A673 (cell line): ENCODE measurements at places on chromosomes 2 and 18. TPM values are rescaled to one million over a fixed set of nuclear protein-coding genes. Genes with fewer than 3 reads are reported as not detected.

DNA sequence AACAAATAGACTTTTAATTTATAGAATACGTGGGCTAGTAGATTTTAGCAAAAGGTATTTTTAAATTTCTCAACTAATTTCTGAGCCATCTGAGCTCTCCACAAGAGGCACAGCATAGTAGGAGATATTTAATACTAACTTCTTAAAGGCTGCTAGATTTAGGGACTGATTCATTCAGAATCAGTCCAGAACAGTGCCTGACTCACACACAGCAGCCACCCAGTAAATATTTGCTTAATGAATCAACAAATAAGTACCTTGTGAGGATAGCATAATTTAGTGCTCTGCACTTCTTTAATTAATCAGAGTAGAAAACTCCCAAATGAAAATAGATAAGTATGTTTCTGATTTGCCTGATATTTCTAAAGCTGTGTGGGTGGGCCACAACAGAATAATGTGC is 35.6 kb upstream of the SYT4 start:
- no peak overlapping the region for H3K27ac ChIP-seq
- H3K4me3 ChIP-seq, result no peak overlapping the region
- no peaks in the 10 kb centered on the region for H3K27me3 ChIP-seq
- DNase-seq, result no peak
- H3K36me3 ChIP-seq, result no peaks in the 10 kb centered on the region
- no peaks in the 10 kb centered on the region for H3K4me1 ChIP-seq

DNA sequence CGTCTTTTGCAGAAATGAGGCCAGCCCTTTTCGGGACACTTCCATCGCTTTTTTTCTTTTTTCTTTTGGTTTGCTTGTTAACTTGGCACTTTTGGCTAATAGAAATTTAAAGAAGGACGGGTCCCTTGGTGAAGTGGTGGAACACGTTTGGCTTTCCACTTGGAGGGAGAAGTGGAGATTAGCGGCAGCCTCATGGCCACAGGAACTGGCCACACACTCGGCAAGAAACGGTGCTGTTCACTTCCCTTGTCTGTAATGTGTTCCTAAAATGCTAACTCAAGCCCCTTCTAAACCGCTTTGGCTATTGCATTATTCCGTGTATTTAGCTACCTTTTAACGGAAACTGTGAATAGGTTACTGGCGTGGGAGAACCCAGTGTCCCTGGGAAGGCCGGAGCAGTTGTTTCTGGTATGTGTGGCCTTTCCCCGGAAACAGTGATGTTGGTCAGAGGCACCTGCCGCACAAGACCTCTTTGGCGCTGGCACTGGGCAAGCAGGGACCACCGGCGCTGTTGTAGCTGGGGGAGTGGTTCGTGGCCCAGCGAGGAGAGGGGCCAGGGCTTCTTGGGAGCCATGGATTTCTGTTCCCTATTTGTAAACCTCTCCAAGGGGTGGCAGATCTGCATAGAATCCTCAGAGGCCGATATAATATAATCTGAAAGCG is 981 bp downstream of the RAMP1 start:
- peak overlapping the region; percentile 55 for H3K4me3 ChIP-seq
- H3K27me3 ChIP-seq, result no peaks in the 10 kb centered on the region
- DNase-seq, result no peak
- no peaks in the 10 kb centered on the region for H3K36me3 ChIP-seq
- no peak overlapping the region for H3K27ac ChIP-seq
- H3K4me1 ChIP-seq, result peaks cover 4% of the 10 kb centered on the region

- H3K27me3 ChIP-seq, result no peaks in the 10 kb centered on the region
- H3K4me1 ChIP-seq, result no peaks in the 10 kb centered on the region
- H3K27ac ChIP-seq, result no peak overlapping the region
- no peaks in the 10 kb centered on the region for H3K36me3 ChIP-seq
- no peak for DNase-seq
- H3K4me3 ChIP-seq, result no peak overlapping the region
Measured at GRCh38 chr2:196635156-196635555, 4.4 kb upstream of the CCDC150 start.

- H3K36me3 ChIP-seq, result no peaks in the 10 kb centered on the region
- no peaks in the 10 kb centered on the region for H3K4me1 ChIP-seq
- no peak overlapping the region for H3K27ac ChIP-seq
- DNase-seq, result no peak
- no peaks in the 10 kb centered on the region for H3K27me3 ChIP-seq
Measured at GRCh38 chr2:205375461-205376448, 306.5 kb upstream of the NRP2 start.

DNA sequence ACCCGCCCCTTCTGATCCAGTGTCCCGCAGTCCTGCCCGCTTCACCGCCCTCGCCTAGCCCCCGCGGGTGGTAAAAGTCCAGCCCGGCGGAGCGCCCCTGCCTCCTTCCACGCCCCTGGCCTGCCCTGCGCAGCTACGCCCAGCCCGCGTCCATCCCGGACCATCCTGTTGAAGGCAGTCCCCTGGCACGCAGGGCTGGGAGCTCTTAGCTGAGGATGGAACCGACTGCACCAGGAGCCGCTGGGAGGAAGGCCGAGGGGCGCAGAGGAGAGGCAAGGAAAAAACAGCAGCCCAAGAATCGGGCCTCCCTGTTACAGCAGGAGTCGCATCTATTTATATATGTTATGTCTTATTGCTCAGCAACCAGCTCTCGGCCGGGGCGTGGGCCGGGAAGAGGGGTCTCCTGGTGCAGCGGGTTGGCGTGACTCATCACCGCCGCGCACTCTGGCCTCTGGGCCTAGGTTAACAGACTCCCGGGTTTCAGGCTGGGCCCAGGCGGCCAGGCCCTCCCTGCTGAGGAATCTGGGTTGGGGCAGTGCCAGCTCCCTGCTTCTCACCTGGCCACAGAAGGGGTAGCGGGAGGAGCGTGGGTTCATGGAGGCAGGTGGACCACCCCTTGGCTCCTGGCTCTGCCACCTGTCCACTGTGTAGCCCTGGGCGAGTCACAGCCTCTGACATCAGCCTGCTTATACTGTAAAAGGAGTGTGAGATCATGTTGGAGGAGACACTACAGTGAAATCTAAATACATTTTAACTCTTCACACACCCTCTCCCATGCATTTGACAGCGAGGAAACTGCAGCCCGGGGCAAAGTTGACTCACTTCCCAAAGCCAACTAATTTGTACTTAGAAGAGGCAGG is 13.4 kb upstream of the MAP3K2 start:
- DNase-seq, result no peak
- H3K4me3 ChIP-seq, result no peak overlapping the region
- no peaks in the 10 kb centered on the region for H3K36me3 ChIP-seq
- H3K27ac ChIP-seq, result no peak overlapping the region
- no peaks in the 10 kb centered on the region for H3K27me3 ChIP-seq

- no peak overlapping the region for H3K4me3 ChIP-seq
- H3K4me1 ChIP-seq, result no peaks in the 10 kb centered on the region
- peaks cover 29% of the 10 kb centered on the region for H3K36me3 ChIP-seq
- H3K27ac ChIP-seq, result no peak overlapping the region
- no peak for DNase-seq
Measured at GRCh38 chr2:99420031-99420430, 69.8 kb downstream of the REV1 start.

SKOR2 gene
- not detected in 2 replicates for total RNA-seq

GNLY gene
- not detected in 2 replicates for total RNA-seq

KIAA2012 gene
- 0.13 TPM in 1 of 2 replicates, not detected in the other for total RNA-seq

RAB1A gene
- total RNA-seq, result 119 and 122 TPM in 2 replicates

MLPH gene
- 0.26 TPM in 1 of 2 replicates, not detected in the other for total RNA-seq

NPPC gene
- not detected in 2 replicates for total RNA-seq

IL1F10 gene
- not detected in 2 replicates for total RNA-seq
